ENCODE measurements at places on chromosomes 6 and 20.
A peak's percentile ranks its signal among the peaks of the same experiment; 100 is the strongest.

- no peak for DNase-seq
These were observed 2.2 kb upstream of the RAB44 start for GRCh38 chr6:36695414-36695813.

DNA sequence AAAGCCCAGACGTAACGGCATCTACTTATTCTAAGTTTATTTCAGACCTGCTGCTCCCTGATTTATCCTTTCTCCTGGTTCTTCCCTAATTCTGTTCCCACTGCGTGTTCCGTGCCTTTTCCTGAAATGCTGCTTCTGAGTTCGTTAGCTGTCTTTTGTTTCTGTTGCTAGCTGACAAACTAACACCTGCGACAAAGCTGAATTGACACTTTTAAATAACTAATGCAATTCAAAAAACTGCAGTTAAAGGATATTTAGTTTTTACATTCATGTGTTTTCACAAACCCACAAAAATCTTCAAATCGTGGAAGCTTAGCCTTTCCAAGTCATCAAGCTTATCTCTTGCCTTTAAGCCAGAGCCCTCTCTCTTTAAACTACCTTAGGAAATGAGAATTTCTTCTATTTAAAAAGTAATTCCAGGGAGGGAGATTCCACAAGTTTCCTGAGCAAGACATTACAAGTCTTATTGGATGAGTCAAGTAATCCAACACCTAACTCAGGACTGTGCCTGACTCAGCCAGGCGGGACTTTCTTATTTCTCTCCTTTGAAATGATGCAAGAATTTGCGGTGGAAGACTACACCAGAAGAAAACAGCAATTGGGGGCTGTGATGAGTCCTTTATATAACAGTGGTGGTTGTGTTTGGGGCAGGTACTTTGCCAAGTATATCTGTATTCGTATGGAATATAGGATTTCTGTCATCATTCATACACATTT is 6.3 kb downstream of the ADTRP start:
- no peak for DNase-seq

DNA sequence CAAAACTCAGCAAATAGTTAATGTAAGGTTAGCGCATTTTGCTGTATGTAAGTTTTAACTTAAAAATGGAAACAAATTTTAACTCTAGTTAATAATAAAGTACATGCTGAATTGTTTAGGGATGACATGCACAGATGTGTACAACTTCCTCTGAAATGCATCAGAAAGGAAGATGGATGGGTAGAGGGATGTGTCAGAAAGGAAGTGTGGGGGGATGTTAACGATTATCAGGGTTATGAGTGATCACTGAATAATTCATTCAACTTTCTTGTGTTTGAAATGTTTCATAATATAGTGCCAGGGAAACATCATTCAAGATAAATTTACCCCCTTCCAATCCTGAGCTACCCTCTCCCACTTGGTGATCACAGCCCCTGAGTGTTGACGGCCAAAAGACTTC is 87.6 kb downstream of the FOXA2 start:
- no peak for DNase-seq

DNA sequence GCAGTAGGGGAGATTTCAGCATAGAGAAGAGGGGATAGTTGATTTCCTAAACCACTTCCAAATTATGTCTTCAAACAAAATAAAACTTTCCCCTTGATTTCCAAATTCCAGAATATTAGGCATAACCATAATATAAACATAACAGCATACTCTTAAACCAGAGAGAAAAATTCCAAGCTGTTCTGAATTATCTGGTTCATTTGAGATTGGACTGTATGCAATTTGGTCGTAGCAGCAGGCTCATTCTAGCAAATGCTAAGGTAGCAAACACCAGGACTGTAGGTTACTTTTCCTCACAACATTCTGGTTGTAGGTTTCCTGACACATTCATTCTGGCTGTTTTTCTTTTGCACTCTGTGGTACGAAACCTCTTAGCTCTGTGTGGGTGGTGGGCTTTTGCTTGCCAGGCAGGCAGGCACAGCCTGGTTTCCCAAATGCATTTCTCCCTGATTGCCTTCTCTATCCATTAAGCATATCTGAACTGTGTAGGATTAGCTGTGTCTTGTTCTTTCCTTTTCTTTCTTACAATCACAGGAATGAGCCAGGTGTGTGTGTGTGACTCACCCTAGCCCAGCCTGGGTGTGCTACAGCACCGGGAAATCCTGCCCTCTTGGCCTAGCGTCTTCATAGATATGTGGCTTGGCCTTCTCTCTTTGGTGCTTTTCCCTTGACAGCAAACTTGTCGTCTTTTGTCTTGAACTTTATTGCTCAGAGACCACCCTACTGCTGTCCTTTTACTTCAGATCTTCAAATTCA is 77.1 kb downstream of the JARID2 start:
- DNase-seq, result no peak

DNA sequence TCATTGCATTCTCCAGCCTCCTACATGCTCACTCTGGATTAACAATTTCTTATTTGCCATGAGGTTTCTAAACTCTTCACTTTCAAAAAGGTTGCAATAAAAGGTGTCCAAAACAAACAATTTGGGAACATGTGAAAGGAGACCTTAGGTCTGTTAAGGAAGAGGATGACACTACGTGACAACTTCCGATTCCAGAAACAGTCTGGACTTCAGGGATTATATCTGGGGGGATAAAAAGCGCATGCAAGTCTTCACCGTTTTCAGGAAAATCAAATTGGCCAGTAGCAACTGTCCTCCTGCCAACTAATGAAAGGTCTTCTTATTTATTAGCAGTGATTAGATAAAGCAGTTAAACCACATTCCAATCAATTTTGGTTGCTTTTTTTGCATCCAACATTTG is 1.8 kb downstream of the ZDHHC14 start:
- no peak for DNase-seq

DNA sequence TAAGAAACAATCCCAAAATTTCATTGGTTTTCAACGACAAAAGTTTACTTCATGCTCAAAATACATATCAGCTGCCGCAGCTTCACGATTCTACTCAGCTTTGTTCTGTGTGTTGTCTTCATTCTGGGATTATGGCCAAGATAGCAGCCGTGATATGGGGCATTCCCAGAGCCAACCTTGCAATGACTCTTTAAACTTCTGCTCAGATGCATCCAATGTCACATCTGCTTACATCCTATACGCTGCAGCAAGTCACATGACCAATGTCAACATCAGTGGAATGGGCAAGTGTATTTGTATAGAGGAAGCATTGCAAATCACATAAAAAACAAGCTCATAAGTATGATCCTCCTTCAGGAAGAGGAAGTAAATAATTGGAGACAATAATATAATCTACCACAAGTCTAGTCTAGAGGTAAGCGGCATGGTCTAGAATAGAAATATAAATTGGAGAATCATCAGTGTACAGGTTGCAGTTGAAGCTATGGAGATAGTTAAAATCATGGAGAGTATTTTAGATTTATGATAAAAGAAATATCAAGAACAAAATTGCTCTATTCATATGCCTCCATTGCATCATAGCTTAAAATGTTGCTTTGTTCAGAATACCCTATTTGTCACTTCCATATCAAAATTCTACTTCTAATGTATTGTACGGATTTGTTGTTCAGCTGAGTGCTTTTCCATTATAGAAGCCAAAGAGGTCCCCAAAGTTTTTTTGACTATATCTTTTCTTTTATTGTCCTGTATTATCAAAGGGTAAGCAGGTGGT is 7.2 kb upstream of the C6orf141 start:
- no peak for DNase-seq

- no peak for DNase-seq
These were observed 631.1 kb upstream of the POU3F2 start for GRCh38 chr6:98203170-98203806.

DNA sequence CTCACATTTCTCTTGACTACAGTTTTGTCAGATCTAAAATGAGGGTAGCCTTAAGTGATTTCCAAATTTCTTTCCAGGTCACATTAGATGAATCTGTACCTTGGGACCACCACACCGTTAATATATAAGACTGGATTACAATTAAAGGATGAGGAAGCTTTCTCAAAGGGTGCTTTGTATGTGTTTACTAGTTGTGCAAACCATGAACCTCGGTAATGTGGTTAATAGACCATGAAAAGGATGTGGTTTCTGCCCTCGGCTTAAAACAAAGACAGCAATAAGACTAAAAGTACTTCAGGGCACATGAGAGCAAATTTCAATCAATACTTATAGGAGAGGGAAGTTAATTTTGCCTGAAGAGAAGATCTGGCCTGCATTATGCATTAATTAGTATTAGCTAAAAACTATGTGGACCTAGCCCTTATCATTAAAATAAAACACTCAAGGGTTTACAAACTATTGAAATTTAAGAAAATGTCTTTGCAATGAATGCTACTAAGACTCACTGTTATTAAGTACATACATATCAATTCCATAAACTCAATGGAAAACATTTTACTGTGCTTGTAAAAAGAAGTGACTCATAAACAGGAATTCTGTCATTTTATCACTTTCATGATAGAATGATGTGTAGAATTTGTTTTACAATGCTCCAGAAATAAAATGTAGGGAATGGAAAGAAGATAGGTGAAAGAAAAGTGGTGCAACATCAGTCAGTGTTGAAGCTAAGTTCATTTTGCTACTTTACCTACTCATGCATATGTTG is 936 bp upstream of the TMX4 start:
- no peak for DNase-seq

- DNase-seq, result no peak
These were observed 23.6 kb downstream of the LRP11 start for GRCh38 chr6:149840345-149841075.

- peak; percentile 84 for DNase-seq
These were observed 223.2 kb downstream of the SYNDIG1 start for GRCh38 chr20:24692446-24693200.

DNA sequence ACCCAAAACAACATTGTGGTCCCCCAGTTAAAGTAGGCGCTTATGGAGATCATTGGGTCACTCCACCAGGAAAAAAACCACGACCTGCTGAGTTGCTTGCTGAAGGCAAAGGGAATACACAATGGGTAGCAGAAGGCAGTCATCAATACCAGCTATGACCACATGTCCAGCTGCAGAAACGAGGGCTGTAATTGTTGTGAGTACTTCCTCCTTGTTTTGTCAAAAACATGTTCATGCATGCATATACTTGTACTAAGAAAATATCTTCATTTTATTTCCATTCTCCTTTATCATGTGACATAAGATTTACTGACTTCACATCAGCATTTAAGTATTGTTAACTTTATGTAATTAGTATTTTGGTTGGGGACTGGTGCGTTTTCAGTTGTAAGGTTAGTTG is 16.9 kb downstream of the SERINC1 start:
- no peak for DNase-seq

GRCh38 chr6:134657751-134658527 is 292.0 kb downstream of the ALDH8A1 start:
- no peak for DNase-seq

DNA sequence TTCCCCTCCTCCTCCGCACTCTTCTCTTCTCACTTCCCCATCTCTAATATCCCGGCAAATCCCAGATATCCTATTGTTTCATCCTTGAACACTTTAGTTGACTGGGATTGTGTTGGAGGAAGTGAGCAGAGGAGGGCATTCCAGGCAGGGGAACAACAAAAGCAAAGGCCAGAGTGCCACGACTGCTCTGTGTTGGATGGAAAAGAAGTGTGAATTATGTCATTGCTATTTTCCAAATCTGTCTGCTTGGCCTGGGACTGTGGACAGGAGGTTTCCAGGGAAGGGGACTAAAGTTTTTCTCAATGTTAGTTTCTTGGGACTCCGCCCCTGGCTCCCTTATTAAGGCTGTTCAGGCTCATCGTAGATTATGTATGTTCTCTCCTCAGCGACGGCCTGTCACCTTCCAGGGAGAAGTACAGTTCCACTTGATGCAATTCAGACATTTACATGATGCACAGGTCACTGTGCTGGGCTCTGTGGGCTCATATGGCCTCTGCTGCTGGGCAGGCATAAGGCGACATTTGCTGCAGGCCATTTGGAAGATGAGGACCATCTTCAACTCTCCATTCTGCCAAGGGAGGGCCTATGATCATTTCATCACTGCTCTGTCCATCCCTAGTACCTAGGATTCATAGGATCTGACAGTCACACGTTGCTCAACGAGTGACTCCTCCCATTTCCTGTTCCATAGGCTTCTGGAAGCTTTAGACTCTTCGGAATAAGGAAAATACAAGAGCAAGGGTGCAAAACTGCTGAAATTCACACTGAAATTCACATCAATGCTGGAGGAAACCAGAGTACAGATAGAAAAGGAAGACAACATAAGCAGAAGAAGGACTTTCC is 99.1 kb upstream of the KCNK16 start:
- DNase-seq, result no peak

DNA sequence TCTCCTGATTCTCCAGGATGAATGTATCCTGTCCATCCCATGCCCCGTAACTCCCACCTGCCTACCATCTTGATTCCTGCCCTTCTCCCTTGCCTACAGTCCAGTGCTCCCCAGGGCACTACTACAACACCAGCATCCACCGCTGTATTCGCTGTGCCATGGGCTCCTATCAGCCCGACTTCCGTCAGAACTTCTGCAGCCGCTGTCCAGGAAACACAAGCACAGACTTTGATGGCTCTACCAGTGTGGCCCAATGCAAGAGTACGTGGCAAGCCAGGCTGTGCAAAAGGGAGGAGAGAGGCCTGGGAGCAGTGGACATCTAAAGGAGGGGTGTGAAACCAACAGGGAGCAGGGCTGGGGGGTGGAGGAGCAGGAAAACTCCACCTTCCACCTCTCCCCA is 15.0 kb upstream of the ZNF76 start:
- no peak for DNase-seq

GRCh38 chr6:155528982-155529453 is 73.4 kb upstream of the NOX3 start:
- DNase-seq, result no peak

DNA sequence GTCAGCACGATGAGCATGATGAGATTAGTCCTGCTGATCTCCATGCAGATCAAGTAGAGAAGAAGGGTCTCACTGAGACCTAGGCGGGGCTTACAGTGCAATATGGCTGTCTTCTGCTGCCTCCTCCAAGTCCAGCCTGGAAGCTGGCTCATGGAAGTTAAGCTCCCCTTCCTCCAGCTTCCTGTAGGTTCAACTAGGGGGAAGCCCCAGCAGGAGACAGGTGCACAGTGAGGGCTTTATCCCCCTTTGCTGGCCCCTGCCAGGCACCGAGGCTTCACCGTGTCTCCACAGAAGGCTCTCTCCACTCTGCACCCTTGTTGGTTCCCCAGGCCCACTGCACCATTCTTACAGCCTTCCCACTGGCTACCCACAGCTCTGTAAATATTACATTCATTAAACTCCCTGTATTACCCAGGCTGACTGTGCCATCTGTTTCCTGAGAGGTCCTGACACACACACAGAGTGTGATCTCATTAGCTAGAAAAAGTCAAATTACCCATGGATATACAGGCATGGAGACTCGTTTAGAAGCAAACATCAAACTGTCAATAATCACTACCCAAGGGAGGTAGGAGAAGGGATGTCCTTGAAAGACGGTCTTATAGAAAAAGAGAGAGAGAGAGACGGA is 90.4 kb downstream of the SLC2A10 start:
- no peak for DNase-seq

- DNase-seq, result no peak
These were observed 562.8 kb downstream of the UTRN start for GRCh38 chr6:144847916-144848315.

- DNase-seq, result no peak
These were observed 49.1 kb downstream of the NFATC2 start for GRCh38 chr20:51493346-51493791.

- no peak for DNase-seq
These were observed 15.6 kb downstream of the GABRR2 start for GRCh38 chr6:89299466-89299850.

Data from chondrocyte (in vitro differentiated cells).